ENCODE measurements at places on chromosomes 7 and 10. TPM values are rescaled to one million over a fixed set of nuclear protein-coding genes. Genes with fewer than 3 reads are reported as not detected.

ASB15 gene
- not detected for total RNA-seq

ASB13 gene
- 12.7 TPM for total RNA-seq

CALCR gene
- not detected for total RNA-seq

TLL2 gene
- total RNA-seq = not detected

WNT8B gene
- 0.24 TPM for total RNA-seq

GRCh38 chr7:130756316-130756715, 22.3 kb upstream of the KLF14 start:
- no peaks in the 10 kb centered on the region for H3K36me3 ChIP-seq
- H3K4me1 ChIP-seq = no peaks in the 10 kb centered on the region
- no peak overlapping the region for H3K4me3 ChIP-seq
- DNase-seq = no peak

GRCh38 chr10:114876602-114877300, 55.2 kb downstream of the FHIP2A start:
- H3K36me3 ChIP-seq = no peaks in the 10 kb centered on the region
- H3K27me3 ChIP-seq = peaks cover 21% of the 10 kb centered on the region
- DNase-seq = peak; percentile 15
- peaks cover 32% of the 10 kb centered on the region for H3K4me1 ChIP-seq

- H3K27me3 ChIP-seq = peaks cover 2% of the 10 kb centered on the region
- no peaks in the 10 kb centered on the region for H3K4me1 ChIP-seq
- DNase-seq = no peak
- H3K36me3 ChIP-seq = no peaks in the 10 kb centered on the region
- H3K4me3 ChIP-seq = no peak overlapping the region
Measured at GRCh38 chr10:84801916-84802315, 473.5 kb downstream of the CCSER2 start.

DNA sequence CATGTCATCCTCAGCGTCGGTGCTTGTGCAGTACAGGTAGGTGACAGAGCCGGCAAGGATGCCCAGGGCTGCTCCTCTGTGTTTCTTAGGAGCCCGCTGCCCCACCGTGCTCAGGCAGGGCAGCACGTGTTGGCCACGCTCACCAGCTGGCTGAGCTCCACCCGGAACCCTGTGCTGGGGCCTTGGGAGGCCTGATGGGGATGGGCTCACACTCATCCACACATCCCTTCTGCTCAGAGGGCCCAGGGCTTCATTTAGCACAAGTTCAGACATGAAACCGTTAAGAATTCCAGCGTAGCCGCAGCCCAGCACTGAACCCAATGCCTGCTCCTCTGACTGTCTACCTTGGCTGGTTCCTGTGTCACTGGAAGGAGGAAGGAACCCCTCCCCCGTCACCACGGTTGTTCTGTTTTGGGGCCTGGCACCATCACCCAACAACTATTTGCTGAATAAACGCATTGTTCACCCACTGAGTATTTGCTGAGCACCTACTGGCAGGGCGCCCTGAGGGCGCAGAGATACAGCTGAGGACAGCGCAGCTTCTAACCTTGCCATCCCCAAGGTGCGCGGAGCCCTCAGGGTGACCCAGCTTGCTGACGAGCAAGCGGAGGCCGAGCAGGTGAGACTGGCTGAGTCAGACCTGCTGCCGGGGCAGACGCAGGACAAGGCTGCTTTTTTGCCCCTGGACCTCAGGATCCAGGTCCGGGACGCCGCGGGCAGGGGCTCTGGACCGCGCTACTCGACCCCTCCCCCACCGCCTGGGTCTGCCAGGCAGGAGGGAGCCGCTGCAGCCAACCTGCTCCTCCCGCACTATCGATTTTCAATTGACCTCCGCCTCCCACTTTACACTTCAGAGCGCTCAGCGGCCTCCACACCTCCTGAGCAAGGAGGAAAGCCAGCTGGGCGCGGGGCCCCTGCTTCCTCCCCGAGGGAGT, 50.6 kb upstream of the RET start:
- H3K27ac ChIP-seq = no peak overlapping the region
- no peak for DNase-seq
- H3K4me3 ChIP-seq = no peak overlapping the region
- no peaks in the 10 kb centered on the region for H3K4me1 ChIP-seq
- H3K36me3 ChIP-seq = no peaks in the 10 kb centered on the region

GRCh38 chr10:93245147-93245546, 171.5 kb downstream of the CYP26A1 start:
- no peak for DNase-seq
- H3K4me1 ChIP-seq = no peaks in the 10 kb centered on the region
- H3K36me3 ChIP-seq = no peaks in the 10 kb centered on the region
- H3K27me3 ChIP-seq = peaks cover 10% of the 10 kb centered on the region

SLF2 gene
- total RNA-seq = 33.4 TPM

SLC16A12 gene
- total RNA-seq = not detected

GRCh38 chr10:89873055-89873454, 171.7 kb downstream of the KIF20B start:
- no peaks in the 10 kb centered on the region for H3K36me3 ChIP-seq
- no peak for DNase-seq
- H3K4me1 ChIP-seq = no peaks in the 10 kb centered on the region
- H3K27ac ChIP-seq = no peak overlapping the region

DNA sequence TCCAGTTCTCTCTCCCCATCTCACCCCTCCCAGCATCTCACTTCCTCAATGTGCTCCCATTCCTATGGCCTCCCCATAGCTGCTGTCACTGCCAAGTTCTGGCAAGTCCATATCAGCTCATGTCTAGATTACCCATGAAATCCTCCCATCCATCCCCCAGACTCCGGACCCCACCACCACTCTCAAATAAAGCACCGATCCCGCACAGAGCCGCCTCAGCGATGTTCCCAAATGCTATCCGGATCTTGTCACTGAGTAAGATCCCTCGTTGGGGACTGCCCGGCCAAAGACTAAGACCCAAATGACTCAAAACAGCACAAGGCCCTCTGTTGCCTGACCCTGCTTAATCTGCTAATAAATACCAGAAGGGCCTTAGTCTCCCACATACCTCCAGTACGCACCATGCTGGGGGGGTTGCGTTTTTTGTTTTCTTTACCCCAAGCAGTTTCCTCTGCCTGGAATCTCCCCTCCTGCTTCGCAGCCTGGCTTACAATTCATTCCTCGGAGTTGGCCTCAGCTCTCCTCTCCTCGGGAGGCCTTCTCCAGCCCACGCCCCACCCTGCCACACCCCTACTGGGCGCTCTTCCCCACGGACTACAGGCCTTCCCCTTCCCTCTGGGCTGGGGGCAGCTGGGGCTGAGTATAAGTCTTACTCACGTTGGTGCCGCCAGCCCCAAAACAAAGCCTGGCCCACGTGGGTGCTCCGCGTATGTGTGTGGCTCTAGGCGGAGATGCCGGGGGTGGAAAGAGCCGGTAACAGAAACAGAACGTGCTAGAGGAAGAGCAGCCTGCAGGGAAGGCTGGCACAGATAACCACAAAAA, 1.8 kb upstream of the DUSP5 start:
- H3K27me3 ChIP-seq = no peaks in the 10 kb centered on the region
- H3K4me3 ChIP-seq = peak overlapping the region; percentile 96
- peak overlapping the region; percentile 95 for H3K27ac ChIP-seq
- H3K36me3 ChIP-seq = peaks cover 46% of the 10 kb centered on the region
